ENCODE measurements at places on chromosomes 12 and 14.

GRCh38 chr14:94037954-94038353 is 11.8 kb downstream of the OTUB2 start:
- DNase-seq = no peak

GRCh38 chr14:95340201-95340697 is 20.5 kb upstream of the CLMN start:
- peak; percentile 47 for DNase-seq

- DNase-seq = no peak
These were observed 36.7 kb downstream of the RBM19 start for GRCh38 chr12:113929312-113929989.

DNA sequence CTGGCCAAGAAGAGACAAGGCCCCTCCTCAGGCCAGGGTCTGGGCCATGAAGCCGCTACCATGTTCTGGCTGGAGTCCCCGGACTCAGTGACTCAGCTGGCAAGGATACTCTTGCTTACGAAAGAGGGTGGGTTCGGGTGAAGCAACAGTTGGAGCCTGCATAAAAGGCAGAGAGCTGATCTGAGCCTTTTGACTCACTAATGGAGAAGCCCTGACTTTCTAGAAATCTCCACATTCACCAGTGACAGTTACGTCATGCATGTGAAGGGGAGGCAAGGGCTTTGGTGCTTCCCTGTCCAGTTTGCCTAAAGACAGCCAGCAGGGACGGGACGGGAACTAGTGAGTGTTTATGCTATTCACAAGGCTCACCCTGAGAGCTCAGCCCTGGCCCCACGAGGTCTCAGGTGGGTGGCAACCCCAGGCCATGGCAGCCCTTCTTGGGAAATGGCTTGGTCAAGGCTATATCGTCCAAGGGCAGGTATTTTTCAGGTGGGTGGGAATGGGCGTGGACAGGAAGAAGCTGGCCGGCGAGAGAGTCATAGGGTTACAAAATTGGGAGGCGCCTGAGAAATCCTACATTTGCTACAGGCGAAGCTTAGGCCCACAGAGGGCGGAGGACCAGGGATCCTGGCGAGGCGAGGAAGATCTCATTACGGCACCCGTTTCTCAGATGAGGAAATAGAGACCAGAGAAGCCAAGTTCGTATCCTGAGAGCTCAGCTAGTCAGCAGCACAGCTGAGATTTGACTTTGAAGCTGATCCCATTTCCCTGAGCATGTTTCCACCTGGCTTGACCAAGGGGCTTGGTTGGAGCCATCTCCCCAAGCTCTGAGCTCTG is 314.6 kb downstream of the BCL11B start:
- peak; percentile 47 for DNase-seq

DNA sequence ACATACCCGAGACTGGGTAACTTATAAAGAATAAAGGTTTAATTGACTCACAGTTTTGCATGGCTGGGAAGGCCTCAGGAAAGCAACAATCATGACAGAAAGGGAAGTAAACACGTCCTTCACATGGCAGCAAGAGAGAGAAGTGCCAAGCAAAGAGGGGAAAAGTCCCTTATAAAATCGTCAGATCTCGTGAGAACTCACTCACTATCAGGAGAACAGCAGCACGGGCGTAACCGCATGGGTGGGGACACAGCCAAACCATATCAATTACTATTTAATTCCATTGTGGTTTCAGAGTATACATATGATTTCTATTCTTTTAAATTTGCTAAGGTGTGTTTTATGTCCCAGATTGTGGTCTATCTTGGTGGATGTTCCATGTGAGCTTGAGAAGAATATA is 117.9 kb downstream of the SCAF11 start:
- DNase-seq = no peak
